Daoy (cell line): ENCODE measurements at places on chromosomes 2 and 18. TPM values are rescaled to one million over a fixed set of nuclear protein-coding genes. Genes with fewer than 3 reads are reported as not detected.

- no peak for DNase-seq
These were observed 27.6 kb upstream of the SERPINB2 start for GRCh38 chr18:63859781-63860475.

OR6B2 gene
- total RNA-seq, result not detected in 2 replicates

DNA sequence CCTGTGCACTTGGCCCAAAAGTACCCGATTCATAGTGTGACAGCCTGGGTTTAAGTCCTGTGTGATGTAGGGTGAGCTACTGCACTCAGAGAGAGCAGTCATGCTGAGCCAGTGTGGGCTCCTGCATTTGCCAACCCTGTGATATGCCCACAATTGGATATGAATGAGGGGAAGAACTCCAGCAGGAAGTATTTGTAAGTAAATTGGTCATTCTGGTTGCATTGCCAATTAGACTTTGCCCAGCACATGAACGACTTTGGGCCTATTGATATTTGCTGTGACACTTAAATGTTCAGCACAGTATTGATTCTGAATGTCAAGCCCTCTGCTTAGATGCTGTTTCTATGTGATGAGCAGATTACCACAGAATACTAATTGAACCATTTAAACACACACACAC lies 570.9 kb downstream of the PIK3C3 start:
- no peak for DNase-seq

- peak; percentile 18 for DNase-seq
These were observed 37.4 kb downstream of the TMEM87B start for GRCh38 chr2:112092286-112093041.

DNA sequence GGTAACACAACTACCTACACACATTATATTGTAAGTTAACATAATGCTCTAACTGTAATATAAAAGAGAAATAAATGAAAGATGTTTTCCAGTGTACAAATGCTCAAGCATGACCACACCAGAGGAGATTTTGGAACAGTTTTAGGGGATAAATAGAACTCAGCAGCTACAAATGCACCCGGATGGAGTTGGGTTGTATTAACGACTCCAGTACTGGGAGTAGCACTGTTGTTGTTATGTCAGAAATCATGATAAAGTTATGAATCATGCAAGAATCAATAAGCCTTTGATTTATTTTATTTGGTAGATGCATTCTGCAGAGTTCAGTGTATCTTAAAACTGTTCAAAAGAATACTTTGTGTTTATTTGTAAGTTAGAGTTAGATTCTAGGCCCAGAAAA lies 126.9 kb downstream of the MAP3K20 start:
- no peak for DNase-seq

DNA sequence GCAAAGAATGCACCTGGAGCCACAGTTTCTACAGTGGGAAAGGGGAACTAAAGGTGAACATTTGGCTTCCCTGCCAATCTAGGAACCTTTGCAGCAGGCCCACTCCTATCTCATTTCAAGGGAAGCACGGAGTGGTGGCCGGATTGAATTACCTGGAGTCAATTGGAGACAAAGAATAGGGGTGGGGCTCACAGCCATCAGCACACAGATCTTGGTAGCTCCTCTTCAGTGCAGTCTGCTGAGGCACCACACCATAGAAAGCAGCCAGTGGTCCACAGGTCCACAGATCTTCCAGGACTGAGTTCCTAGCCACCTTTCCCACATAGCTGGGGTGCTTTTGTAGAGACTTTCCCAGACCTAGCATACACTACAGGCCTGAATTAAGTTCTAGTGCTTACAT lies 43.5 kb upstream of the NXPH2 start:
- DNase-seq, result no peak
